ENCODE measurements at places on chromosomes 6 and 20.

- DNase-seq: no peak
These were observed 41.1 kb upstream of the OSTM1 start for GRCh38 chr6:108115598-108116058.

DNA sequence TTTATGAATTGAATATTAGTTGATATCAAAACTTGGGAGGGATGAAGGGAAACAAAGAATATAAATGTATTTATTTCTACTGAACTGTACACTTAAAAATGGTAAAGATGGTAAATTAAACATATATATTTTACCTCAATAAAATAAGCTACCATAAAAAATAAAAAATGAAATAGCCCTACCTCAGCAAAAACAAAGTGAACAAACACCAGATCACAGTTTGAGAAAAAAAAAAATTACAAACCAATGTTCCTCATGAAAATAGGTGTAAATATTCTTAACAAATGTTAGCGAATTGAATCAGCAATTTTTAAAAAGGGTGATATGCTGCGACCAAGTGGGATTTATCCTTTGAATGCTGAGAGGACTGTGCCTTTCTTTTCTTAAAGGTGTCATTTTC lies 28.3 kb upstream of the ZNF184 start:
- DNase-seq: no peak

- DNase-seq: no peak
These were observed 52.6 kb upstream of the SLCO4A1 start for GRCh38 chr20:62589720-62590119.

- no peak for DNase-seq
These were observed 8.9 kb downstream of the FAM217B start for GRCh38 chr20:59948828-59949720.

- DNase-seq: peak; percentile 66
These were observed 24.3 kb downstream of the RBL1 start for GRCh38 chr20:37071481-37071911.

- DNase-seq: no peak
These were observed 116.7 kb downstream of the JPH2 start for GRCh38 chr20:44070139-44070900.

DNA sequence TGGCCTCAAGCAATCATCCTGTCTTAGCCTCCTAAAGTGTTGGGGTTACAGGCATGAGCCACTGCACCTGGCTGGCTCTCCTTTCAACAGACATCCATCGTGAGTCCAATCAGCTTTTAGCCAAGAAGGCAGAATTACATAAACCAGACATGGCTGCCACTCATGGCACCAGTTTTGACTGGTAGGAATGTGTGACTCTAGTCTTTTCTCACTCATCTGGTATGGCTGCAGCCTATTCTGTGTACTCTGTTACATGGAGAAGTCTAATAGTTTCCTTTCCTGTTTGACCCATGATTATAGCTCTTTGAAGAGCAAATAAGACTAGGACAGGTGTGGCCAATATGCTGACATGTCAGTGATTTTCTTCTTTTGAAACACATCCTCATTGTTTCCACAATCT lies 27.0 kb upstream of the RNF144B start:
- no peak for DNase-seq
